ENCODE measurements at places on chromosomes 5 and 9.
A peak's percentile ranks its signal among the peaks of the same experiment; 100 is the strongest.

DNA sequence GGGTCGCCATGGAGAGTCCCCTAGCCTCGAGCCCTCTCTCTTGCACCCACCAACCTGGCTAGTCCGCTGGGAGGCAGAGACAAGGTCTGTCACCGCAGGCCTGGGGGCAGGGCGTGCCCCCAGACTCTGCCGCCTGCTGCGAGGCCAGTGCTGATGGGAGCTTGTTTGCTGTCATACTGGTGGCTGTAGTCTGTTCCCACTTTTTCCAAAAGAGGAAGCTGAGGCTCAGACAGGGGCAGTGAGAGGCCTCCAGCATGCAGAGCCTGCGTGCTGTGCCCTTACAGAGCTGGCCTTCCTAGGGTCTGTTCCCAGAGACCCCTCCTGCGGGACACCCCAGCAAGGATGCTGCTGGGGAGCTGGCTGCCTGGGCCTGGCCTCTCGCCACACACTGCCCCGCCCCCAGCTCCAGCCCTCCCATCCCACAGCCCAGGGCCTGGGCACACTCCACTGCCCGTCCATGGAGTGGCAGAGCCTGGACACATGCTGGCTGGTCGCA is 21.0 kb upstream of the SUSD3 start:
- DNase-seq: no peak

DNA sequence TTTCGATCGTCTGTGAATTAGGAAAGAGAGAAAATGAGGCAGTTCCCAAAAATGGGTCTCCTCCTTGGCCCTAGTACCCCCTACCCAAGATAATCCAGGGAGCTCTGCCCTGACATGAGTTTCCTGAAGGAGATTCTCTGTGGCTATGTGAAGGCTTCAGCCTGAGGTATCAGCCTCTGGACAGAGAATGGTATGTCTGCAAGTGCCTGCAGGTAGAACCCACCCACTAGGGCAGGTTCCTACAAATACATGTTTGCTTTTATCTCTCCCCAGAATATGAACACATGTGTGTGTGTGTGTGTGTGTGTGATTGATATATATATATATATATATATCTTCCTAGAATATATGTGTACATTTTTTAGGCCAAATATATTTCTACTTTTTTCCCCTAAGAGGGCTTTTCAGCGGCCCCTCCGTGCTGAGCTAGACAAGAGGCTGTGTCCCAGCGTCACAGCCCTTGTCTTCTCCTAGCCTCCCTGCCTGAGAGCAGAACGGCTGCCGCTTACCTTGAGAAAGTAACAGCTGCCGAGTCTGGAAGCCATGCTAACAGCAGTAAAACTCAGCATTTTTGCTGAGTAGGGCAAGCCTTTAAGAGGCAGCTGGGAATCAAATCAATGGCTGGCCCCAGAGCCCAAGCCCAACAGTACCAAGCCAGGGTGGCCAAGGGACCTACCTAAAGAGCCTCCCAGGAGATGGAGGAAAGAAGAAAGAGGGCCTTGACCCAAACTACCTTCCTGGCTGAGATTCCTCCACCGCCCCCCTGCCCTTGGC is 2.1 kb downstream of the BRINP1 start:
- DNase-seq: no peak

- DNase-seq: no peak
These were observed 7.0 kb downstream of the IGFBPL1 start for GRCh38 chr9:38417003-38417945.

- no peak for DNase-seq
These were observed 126.9 kb upstream of the OSMR start for GRCh38 chr5:38718771-38719391.

- DNase-seq: no peak
These were observed 143.8 kb upstream of the MAP3K1 start for GRCh38 chr5:56671571-56671970.

DNA sequence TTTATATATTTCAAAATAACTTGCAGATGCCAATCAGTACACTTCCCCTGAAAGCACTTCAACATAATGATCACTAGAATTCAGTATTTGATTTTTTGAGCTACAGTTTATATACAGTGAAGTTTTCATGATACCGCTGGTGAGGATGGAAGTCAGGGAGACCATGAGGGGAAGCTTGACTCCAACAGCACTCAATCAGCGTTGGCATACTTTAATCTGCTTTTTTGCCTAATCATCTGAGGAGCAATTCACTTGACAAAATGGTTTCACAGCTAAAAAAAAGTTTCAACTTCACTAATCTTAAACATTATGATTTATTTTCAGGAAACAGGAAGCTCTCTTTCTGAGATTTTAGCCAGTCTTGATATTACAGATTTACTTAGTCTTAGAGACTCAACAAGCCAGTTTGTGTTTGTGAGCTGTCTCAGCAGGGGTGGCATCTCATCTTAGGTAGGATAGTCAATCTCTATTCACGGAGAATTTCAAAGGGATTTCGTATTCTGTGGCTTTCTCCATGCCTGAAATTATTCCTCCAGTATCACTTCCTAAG is 111.4 kb upstream of the ARRDC3 start:
- DNase-seq: no peak

GRCh38 chr5:142644640-142645361 is 41.1 kb downstream of the FGF1 start:
- DNase-seq: peak; percentile 96

DNA sequence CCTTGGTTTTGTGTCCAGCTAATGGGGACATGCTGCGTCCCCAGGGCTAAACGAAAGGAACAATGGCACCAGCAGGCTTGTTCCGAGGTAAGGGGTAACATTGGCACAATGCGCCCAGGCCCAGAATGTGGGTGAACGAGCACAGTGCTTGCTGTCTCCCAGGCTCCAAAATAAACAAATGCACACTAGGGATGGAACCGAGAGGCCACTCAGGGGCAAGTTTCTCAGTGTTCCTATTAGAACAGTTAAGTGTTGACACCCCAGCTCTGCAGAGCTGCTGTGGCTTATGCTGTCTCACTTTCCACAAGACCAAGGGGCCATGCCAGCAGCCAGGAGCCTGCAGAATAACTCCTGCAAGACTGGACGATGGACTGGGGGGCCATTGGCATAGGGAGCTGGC is 492.4 kb downstream of the GADD45G start:
- DNase-seq: no peak

DNA sequence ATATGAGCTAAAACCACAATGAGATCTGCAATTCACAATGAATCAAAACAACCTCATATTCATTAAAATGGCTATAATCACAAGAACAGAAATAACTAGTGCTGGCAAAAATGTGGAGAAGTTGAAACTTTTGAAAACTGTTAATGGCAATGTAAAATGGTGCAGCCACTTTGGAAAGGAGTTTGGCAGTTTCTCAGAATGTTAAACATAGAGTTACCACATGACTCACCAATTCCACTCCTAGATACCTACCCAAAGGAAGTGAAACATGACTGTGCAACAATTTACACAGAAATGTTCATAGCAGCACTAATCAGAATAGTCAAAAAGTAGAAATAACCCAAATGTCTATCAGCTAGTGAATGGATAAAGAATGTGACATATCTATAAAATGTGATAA is 862.2 kb downstream of the DTWD2 start:
- DNase-seq: no peak

GRCh38 chr5:14675865-14676300 is 11.4 kb downstream of the OTULIN start:
- no peak for DNase-seq

- peak; percentile 84 for DNase-seq
These were observed 48.6 kb downstream of the RGS3 start for GRCh38 chr9:113511856-113512761.

GRCh38 chr9:21634951-21635350 is 152.8 kb upstream of the IFNE start:
- DNase-seq: no peak

GRCh38 chr9:17116400-17116837 is 18.4 kb upstream of the CNTLN start:
- DNase-seq: peak; percentile 34

- peak; percentile 42 for DNase-seq
These were observed 27.6 kb downstream of the COL15A1 start for GRCh38 chr9:98971168-98971914.

- DNase-seq: no peak
These were observed 39.5 kb upstream of the MAMDC2 start for GRCh38 chr9:70003901-70004714.

DNA sequence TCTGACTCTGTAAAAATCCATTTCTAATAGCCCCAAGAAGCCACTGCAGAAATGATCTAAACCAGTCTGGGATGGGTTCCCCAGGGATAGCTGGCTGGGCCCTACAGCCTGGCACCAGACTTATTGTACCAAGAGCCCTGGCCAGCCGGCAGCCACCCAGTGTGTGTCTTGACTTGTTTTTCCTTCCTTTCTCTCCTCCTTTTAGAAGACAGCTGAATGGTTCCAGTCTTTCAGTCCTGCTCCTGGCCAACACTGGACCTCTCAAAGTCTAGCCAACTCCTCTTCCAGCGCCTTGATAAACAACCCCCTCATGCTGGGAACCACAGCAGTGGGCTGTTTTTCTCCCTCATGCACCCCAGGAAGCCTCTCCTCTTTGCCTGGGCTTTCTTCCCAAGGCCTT is 34.1 kb downstream of the ATOX1 start:
- DNase-seq: no peak

GRCh38 chr9:92618633-92619225 is 51.2 kb downstream of the IPPK start:
- no peak for DNase-seq

DNA sequence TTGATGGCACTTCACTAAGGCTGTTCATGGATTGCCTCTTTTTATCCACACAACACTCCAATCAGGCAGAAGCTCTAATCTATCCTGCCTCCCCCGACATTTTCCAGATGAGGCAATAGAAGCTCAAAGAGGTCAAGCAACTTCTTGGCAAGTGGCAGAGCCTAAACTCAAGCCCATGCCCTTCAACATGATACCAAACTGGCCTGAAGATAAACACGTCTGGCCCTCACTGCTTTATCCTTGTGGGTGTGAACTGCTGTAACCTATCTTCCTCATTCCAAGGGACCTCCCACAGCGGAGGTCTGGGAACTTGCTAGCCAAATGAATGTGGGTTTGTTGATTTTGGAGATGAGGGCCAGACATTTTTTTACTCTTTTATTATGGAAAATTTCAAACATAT is 9.5 kb downstream of the SLC35A4 start:
- DNase-seq: no peak

DNA sequence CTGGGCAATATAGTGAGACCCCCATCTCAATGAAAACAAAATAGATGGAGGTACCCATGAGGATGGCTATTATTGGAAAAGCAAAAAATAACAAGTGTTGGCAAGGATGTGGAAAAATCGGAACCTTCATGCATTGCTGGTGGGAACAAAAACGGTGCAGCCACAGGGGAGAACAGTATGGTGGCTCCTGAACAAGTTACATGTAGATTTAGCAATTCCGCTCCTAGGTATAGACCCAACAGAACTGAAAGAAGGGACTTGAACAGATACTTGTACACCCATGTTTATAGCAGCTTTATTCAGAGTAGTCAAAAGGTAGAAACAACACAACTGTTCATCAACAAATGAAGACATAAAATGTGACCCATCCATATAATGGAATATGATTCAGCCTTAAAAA is 43.0 kb downstream of the NTNG2 start:
- no peak for DNase-seq

DNA sequence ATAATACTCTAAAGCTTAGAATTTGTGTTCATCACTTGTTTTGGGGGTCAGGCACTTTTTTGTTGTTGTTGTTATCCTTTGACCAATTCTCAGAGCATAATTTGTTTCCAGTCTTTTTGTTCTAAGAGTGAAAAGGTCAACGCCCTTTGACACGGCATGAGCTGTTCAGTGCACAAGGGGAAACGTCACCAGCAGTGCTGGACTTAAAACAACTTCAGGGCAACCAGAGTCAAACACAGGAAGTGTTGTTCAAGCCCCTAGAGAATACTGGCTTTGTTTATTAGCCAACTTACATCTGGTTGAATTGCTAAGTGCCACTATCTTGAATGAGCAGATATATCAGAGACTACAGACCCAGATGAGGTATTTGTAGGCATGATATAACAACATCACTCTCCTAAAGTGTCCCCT is 368.9 kb downstream of the TMEM161B start:
- DNase-seq: no peak

- no peak for DNase-seq
These were observed 832.3 kb downstream of the MTRR start for GRCh38 chr5:8701251-8701650.

DNA sequence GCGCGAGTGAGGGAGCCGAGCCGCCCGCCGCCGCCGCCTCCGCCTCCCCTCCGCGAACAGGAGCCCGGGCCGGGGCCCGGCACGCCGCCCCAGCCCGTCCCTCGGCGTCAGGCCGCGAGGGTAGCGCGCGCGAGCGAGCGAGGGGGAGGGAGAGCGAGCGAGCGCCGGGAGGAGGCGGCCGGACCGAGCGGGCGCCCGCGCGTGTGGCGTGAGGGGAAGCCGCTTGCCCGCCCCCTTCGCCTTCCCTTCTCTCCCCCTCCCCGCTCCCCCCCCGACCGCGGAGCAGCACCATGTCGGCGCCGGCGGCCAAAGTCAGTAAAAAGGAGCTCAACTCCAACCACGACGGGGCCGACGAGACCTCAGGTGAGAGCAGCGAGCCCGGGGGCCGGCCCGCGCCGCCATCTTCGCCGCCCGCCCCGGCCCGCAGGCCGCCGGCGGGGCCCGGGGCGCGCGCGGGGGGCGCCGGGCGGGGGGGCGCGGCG is 312 bp downstream of the SET start:
- no peak for DNase-seq

- DNase-seq: no peak
These were observed 245.8 kb downstream of the SPATA31D1 start for GRCh38 chr9:82234160-82234943.

DNA sequence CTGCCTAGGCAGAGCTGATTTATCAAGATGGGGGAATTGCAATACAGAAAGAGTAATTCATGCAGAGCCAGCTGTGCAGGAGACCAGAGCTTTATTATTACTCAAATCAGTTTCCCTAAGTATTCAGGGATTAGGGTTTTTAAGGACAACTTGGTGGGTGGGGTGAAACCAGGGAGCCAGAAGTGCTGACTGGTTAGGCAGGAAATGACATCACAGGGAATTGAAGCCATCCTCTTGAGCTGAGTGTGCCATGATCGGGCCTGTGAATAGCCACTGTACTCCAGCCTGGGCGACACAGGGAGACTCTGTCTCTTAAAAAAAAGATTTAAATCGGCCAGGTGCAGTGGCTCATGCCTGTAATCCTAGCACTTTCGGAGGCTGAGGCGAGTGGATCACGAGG is 45.3 kb upstream of the CDK5RAP2 start:
- no peak for DNase-seq

- no peak for DNase-seq
These were observed 7.7 kb downstream of the AQP3 start for GRCh38 chr9:33439731-33440130.

Data from RCC 7860 (cell line).